ENCODE measurements at places on chromosomes 2 and 18.

- DNase-seq, result no peak
These were observed 20.7 kb downstream of the CRYGD start for GRCh38 chr2:208103616-208104015.

GRCh38 chr18:6284761-6285160 lies 129.9 kb downstream of the L3MBTL4 start:
- no peak for DNase-seq

- DNase-seq, result peak; percentile 13
These were observed 125.3 kb upstream of the SLC39A10 start for GRCh38 chr2:195531754-195532153.

GRCh38 chr2:43327119-43327518 lies 100.7 kb upstream of the ZFP36L2 start:
- no peak for DNase-seq

DNA sequence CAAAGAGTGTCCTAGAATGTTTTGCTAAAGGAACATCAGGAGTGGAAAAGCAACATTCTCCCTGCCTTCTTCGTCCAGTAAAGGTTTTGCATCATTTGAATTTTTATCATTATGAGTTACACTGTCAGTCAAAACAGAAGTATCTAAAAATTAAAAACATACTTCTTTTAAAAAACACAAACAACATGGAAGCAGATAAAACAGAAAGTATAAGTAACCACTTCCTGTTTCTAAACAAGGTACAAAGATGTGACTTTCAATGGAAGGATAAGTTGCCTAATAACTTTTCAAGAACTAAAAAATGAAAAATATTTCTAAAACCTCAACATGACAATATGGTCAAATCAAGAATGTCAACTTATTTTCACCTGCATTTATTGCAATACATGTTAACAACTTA lies 158.2 kb downstream of the STK39 start:
- DNase-seq, result no peak

GRCh38 chr2:27184115-27184514 lies 27.7 kb upstream of the ATRAID start:
- no peak for DNase-seq

GRCh38 chr18:46072376-46072867 lies 362 bp upstream of the PSTPIP2 start:
- no peak for DNase-seq

DNA sequence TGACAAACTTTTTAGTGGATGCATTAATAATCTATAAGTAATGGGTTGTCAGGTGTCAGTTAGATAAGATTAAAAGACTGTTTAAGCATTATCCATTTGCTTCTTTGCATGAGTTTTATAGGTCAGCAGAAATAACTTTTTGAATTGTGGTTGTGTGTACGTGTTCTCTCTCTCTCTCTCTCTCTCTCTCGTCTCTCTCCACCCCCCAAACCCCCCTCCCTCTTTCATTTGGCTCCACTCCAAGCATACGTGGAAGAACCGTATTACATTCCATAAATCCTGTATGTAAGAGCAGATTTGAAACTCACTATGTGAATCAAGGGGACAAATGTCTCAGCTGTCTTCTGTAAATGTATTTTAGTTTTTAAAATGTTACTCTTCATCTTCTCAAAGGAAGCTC lies 120.2 kb downstream of the MEIS1 start:
- no peak for DNase-seq
